Stimulated activated CD8-positive, alpha-beta memory T cell treated with anti-CD3 and anti-CD28 coated beads, Interleukin-4, amount 100 ng/mL, for 4 hours (primary cell): ENCODE measurements at places on chromosomes 2 and 18.

- no peak for DNase-seq
Measured at GRCh38 chr2:54065411-54065810, 50.0 kb upstream of the ACYP2 start.

DNA sequence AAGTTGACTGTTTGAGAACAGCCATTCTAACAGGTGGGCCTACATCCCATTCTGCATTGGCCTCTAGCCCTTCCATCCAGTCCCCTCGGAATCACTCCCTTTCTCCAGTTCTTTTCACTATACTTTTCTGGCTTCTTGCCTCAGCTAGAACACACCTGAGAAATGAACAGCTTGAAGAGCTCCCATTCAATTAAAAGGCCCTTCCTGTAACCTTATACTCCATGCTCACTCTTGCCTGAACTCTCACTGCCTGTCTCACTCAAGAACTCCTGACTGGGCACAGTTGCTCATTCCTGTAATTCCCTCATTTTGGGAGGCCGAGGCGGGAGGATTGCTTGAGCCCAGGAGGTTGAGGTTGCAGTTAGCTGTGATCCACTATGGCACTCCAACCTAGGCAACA lies 23.6 kb downstream of the CHRNA1 start:
- no peak for DNase-seq

DNA sequence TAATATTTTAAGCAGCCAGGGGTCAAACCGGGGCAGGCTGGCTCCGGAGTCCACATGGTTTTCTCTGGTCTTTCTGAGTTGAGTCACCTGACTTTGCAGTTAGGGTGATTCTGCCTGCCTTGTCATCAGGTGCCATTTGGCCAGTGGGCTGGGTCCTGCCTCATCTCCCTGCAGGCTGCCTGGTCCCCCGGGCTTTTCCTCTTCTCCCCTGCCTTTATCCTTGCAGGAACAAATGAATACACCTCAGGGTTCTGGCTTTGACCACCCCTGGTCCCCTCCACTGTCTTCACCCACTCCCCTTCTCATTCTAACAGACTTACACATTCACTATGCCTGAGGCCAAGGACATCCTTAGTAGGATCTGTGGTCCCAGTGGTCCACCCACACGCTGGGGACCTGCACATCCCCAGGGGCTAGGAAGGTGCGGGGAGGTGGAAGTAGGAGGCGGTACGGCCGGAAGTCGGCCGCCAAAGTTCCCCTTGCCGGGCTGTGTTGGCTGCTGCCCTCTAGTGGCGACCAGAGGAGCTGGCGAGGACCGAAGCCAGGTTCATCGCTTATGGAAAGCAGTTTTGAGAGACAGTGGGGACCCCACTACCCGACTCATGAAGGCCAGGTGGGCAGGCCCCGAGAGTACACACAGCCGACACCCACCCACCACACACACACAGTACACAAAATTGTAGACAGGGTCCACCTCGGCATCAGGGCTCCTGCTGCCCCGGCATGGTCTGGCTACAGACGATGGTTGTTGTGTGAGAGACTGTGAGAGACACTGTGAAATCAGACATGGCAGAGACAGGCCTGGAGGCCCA lies 6.3 kb upstream of the TEX261 start:
- peak; percentile 60 for DNase-seq

- no peak for DNase-seq
Measured at GRCh38 chr2:3108710-3109702, 268.6 kb downstream of the EIPR1 start.

DNA sequence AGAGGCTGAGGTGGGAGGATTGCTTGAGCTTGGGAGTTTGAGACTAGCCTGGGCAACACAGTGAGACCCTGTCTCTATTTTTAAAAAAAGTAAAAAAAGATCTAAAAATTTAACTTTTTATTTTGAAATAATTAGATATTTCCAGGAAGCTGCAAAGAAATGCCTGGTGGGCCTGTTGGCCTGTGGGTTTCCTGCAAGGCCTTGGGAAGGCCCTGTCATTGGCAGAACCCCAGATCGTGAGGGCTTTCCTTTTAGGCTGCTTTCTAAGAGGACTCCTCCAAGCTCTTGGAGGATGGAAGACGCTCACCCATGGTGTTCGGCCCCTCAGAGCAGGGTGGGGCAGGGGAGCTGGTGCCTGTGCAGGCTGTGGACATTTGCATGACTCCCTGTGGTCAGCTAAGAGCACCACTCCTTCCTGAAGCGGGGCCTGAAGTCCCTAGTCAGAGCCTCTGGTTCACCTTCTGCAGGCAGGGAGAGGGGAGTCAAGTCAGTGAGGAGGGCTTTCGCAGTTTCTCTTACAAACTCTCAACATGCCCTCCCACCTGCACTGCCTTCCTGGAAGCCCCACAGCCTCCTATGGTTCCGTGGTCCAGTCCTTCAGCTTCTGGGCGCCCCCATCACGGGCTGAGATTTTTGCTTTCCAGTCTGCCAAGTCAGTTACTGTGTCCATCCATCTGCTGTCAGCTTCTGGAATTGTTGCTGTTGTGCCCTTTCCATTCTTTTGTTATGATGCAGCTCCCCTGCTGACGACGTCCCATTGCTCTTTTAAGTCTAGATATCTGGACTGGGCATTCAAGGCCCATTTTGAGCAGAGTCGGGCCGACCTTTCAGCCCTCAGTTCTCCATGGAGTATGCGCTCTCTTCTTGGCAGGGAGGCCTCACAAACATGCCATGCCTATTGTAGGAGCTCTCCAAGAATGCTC lies 6.6 kb downstream of the PROC start:
- no peak for DNase-seq

DNA sequence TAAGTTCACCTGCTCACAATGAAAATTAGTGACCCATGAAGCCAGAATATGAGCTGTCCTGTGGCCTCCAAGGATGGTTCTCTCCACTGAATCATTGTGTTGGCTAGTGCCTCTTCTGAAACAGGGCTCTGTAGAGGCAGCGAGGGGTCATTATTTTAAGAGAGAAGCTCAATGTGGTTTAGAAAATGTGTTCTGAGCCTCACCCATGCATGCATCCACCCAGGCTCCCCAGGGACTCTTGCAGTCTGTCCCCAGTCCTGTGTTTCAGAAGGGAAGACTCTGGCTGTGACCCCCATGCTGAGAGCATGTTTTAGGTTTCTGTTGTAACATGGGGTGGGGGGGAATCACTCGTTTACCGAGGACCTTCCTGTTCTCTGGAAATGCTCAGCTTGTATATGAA lies 135.2 kb downstream of the RNF144A start:
- no peak for DNase-seq

GRCh38 chr2:43541165-43541564 lies 54.7 kb downstream of the THADA start:
- DNase-seq, result no peak

DNA sequence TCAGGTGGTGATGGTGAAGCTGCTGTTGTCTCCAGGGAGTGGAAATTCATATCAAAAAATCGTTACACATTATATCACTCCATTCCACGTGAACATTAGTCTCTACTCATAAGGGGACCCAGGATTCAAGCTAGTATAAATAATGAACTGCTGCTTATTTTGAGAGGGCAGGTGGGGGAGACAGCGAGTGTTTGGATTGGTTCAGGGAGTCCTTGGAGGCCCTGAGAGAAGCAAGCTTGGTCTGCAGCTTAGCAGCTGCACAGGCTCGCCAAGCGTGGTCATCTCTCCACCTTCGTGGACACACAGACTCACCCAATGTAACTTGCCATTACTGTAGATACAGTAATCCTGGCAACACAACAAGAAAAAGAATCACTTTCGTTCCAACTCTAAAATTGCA lies 177.6 kb downstream of the ZNF521 start:
- no peak for DNase-seq

GRCh38 chr2:195367809-195368208 lies 289.2 kb upstream of the SLC39A10 start:
- no peak for DNase-seq

GRCh38 chr2:241390301-241391206 lies 34.5 kb downstream of the FARP2 start:
- no peak for DNase-seq

DNA sequence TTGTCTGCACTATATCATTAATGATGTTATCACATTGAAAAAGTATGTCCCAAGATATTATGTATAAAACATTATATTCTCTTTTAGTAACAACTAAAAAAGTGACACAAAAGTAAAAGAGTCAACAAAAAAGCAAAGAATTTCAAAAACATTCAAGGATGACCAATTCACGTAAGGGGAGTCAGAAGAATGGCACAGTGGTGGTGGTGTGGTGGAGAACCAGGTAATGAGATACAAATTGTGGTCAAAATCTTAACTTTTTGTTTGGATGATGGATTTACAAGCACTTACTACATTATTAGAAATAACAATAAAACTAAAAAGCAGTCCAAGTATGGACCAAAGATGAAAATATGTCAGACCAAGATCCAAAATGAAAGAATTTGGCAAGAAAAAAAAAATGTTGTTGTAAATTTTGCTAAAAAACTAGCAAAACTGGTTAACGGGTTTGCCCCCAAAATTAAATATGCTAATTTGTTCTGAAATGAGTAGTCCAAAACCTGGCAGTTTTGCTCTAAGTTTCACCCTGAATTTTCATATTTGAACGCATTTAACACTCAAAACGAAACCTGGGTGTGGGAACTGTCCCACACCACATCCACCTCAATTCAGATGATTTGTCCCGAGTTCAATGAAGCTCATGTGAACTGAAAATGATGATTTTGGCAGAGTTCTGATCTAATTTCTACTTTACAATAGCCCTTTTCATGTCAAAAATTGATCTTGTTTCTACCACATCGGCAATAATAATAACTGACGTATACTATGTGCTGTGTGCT lies 135.8 kb downstream of the IKZF2 start:
- DNase-seq, result no peak

GRCh38 chr2:235563056-235563910 lies 69.4 kb downstream of the AGAP1 start:
- DNase-seq, result no peak

- DNase-seq, result no peak
Measured at GRCh38 chr18:37854396-37854795, 288.8 kb upstream of the CELF4 start.

- no peak for DNase-seq
Measured at GRCh38 chr2:193505620-193506019, 1310.9 kb upstream of the TMEFF2 start.

DNA sequence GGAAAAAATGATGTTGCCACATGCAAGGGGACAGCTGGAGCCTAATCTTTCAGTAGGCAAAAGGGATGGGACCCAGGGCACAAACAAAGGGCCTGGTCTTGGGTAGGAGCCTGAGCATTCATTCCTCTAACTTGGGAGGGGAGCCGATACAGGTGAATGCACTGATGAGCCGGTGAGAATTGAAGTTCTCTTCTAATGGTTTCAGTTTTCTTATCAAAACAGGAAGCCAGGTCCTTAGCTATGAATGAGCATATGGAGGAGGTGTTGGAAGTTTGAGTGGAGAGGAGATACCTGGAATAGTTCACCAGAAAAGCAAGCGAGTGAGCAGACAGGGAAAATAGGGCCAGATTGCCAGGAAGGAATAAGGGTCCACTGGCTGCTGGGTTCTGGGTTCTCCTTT lies 10.1 kb downstream of the DPP4 start:
- no peak for DNase-seq

DNA sequence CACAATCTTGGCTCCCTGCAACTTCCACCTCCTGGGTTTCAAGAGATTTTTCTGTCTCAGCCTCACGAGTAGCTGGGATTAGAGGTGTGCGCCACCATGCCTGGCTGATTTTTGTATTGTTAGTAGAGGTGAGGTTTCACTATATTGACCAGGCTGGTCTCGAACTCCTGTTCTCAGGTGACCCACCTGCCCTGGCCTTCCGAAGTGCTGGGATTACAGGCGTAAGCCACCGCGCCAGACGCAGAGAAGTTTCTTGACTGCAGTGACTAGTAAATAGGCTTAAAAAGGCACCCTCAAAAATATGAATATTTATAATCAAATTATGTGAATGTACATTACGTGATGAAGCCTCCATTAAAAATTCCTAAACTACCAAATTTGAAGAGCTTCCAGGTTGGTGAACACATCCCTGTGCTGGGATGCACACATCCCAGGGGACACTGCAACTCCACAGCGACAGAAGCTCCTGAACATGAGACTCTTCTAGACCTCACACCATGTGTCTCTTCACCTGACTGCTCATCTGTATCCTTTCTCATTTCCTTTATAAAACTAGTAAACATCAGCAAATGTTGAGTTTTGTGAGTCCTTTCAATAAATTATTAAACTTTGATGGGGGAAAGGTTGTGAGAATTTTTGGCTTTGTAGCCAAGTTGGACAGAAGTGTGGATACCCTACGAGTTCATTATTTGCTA lies 203.3 kb upstream of the SPOPL start:
- DNase-seq, result no peak

GRCh38 chr2:10982931-10983701 lies 71.4 kb downstream of the KCNF1 start:
- no peak for DNase-seq

DNA sequence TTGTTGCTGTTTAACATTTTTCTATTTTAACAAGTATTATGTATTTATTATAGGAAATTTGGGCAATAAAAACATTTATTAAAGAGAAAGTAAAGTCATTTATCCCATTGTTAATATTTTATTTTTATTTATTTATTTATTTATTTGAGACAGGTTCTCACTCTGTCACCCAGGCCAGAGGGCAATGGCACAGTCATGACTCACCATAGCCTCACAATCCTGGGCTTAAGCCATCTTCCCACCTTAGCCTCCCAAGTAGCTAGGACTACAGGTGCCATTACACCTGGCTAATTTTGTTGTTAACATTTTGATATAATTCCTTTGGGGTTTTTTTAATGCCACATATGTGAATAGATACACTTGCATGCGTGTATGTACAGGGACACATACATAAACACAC lies 165.9 kb upstream of the STON1 start:
- DNase-seq, result no peak

GRCh38 chr2:109123586-109124201 lies 5.3 kb upstream of the SH3RF3 start:
- no peak for DNase-seq

GRCh38 chr2:113829270-113829669 lies 60.6 kb upstream of the ACTR3 start:
- DNase-seq, result no peak

DNA sequence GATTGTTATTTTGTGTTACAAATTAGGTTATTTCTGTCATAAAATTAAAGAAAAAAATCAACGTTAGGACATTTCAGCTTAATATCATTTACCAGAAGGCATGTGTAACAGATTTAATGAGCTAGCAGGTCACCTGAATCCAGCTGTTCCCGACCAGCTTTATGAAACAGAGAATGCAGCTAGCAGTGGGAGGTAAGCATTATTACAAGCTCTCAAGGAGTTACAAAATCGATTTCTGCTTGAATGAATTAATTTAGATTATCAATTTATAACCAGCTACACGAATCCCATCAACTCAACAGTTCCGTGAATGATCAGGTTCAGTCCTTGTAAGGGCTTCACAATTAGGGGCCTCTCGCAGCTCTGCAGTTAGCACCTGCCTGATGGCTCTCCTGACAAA lies 211.9 kb downstream of the PTGR3 start:
- DNase-seq, result no peak

- no peak for DNase-seq
Measured at GRCh38 chr18:3389977-3390376, 60.0 kb upstream of the TGIF1 start.
